Body of pancreas (tissue), 4 donors: ENCODE measurements at places on chromosomes 5 and 9.

GRCh38 chr5:83927140-83927733 lies 206.6 kb upstream of the HAPLN1 start:
- DNase-seq: peak; percentile 63

GRCh38 chr5:142959683-142960657 lies 189.8 kb downstream of the ARHGAP26 start:
- DNase-seq: no peak

- no peak for DNase-seq
These were observed 22.9 kb downstream of the TENT4A start for GRCh38 chr5:6736106-6736505.

DNA sequence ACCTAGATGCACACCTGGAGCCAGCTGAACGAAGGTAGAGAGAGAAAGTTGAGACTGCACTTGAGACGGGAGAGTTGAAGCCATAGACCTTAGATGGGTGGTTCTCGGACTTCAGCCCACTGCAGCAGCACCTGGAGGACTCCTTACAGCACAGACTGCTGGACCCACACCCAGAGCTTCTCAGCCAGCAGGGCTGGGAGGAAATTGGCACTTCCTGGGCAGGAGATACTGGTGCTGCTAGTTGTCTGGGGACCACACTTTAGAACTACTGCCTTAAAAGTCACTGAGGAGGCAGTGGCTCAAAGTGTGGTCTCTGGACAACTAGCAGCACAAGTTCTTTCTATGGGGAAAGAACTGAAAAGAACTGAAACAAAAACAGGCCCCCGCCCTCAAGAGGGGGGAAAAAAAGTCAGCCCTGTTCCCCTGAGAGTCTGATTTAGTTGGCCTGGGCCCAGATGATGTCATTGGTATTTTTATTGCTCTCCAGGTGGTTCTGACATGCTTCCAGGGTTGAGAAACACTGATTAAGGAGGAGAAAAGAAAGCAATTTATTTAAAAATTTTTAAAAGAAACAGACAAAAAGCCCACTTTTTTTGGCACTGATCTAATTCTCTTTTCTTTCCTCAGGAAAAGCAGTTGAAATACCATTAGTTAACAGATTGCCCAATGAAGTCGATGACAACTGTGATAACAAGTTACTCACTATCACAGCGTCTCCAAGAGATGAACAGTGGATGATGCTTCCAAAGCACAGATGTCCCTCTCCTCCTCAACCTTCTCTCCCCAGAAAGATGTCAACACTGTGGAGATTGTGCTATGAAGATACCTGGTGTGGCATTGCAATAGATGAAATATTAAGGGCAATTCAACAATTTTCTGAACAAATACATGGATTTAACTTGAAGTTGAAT lies 73.6 kb upstream of the ADAMTS16 start:
- peak; percentile 53 for DNase-seq

DNA sequence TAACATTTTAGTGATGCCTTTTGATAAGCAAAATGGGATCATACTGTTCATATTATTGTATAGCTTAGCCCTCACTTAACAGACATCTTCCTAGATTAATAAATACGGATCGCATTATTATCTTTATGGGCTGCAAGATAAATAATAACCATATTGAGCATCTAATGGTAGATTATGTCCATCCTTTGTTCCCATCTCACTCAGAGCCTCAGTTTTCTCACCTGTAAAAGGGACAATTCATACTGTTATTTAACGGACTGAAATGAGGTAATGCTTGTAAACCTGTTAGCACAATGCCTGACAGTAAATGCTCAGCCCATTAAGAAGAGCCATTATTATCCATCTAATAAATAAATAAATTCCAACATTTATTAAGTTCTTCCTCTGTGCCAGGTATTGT lies 3.0 kb upstream of the RPL26L1 start:
- DNase-seq: no peak

GRCh38 chr9:131481441-131482342 lies 21.0 kb upstream of the POMT1 start:
- DNase-seq: no peak

GRCh38 chr5:15948190-15948589 lies 231.4 kb downstream of the MARCHF11 start:
- no peak for DNase-seq

- DNase-seq: peak; percentile 2
These were observed 100.7 kb downstream of the PHF2 start for GRCh38 chr9:93677048-93677571.

- DNase-seq: no peak
These were observed 55.8 kb downstream of the PDCD1LG2 start for GRCh38 chr9:5566054-5566618.

- DNase-seq: no peak
These were observed 16.9 kb downstream of the PHF19 start for GRCh38 chr9:120860083-120860482.

DNA sequence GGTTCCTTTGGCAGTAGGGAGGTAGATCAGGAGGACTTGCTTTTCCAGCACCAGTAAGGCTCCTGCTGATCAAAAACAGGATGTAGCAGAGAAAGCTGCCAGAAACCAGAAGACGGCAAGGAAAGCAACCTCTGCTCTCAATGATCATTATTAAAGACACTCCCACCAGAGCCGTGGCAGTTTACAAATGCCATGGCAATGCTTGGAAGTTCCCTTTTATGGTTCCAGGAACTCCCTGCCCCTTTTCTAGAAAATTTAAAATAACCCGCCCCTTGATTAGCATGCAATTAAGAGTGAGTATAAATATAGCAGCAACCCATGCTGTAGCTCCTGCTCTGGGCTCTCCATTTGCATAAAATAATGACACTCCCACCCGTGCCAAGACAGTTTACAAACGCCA lies 16.1 kb downstream of the EQTN start:
- DNase-seq: no peak

GRCh38 chr9:15927161-15927560 lies 374.3 kb downstream of the CCDC171 start:
- no peak for DNase-seq

- no peak for DNase-seq
These were observed 39.5 kb downstream of the PRKACG start for GRCh38 chr9:68974431-68974830.

DNA sequence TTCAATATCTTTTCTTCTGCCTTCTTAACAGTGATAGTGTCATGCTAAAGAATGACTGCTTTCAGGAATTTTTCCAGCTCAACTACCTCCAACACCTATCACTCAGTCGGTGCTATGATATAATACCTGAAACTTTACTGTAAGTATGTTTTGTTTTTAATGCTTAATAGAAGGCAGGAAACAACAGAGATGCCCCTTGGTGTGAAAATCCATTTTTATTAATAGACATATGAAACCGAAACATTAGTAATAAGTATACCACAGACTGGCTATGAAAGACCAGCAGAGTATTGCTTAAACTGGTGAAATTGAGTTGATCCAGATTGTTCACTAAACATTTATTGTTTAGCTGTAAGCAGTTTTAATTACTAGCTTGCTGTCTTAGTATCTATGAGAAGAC lies 25.2 kb downstream of the SKP2 start:
- no peak for DNase-seq

DNA sequence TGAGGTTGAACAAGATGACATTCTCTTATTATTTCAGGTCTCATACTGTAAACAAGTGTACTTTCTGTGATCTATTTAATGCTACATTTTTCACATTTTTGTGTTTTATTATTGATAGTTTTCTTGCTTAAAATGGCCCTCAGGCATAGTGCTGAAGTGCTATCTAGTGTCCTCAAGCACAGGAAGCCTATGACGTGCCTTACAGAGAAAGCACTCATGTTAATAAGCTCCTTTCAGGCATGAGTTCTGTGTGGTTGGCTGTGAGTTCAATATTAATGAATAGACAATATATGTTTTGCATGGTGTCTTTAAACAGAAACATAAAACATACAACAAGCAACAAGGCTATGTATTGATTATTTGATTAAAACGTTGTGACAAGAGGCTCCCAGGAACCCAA lies 450.1 kb downstream of the PLK2 start:
- DNase-seq: no peak

- DNase-seq: peak; percentile 19
These were observed 271.6 kb downstream of the SYK start for GRCh38 chr9:91073049-91073810.

GRCh38 chr9:110847671-110848070 lies 179.1 kb downstream of the MUSK start:
- DNase-seq: no peak

- no peak for DNase-seq
These were observed 81.2 kb upstream of the DNAH5 start for GRCh38 chr5:14025569-14026286.

DNA sequence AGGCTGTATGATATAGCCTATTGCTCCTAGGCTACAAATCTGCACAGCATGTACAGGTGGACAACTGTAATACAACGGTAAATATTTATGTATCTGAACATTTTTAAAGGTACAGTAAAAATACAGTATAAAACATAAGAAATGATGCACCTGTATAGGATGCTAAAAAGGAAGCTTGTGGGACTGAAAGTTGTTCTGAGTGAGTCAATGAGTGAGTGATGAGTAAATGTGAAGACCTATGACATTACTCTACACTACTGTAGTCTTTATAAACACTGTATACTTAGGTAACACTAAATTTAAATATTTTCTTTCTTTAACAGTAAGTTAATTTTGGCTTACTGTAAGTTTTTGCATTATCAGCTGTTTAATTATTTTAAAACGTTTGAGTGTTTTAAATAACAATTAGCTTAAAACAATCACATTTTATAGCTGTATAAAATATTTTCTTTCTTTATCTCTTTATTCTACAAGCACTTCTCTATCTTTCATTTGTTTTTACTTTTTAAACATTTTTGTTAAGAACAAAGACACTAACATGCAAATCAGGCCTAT lies 28.1 kb downstream of the CDH18 start:
- DNase-seq: no peak

GRCh38 chr9:136514022-136514714 lies 31.3 kb upstream of the SEC16A start:
- no peak for DNase-seq

GRCh38 chr9:132943651-132944293 lies 644 bp downstream of the TSC1 start:
- DNase-seq: no peak

DNA sequence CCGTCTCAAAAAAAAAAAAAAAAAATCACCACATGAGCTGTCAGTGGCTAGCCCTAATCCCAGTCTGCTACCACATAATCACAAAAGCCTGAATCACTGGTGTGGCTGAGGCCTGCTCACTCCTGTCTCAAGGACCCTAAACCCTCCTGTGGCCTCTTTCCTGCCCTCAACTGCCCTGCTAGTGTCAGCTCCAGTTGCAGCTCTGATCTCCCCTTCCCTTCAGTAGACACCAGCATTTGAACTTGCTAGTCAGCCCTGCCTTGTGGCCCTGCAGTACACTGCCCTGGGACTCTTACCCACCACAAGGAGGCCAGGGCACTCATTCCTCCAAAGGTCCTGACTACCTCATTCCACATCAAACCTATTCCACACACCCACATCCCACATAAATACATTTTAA lies 9.5 kb upstream of the P4HA2 start:
- no peak for DNase-seq

DNA sequence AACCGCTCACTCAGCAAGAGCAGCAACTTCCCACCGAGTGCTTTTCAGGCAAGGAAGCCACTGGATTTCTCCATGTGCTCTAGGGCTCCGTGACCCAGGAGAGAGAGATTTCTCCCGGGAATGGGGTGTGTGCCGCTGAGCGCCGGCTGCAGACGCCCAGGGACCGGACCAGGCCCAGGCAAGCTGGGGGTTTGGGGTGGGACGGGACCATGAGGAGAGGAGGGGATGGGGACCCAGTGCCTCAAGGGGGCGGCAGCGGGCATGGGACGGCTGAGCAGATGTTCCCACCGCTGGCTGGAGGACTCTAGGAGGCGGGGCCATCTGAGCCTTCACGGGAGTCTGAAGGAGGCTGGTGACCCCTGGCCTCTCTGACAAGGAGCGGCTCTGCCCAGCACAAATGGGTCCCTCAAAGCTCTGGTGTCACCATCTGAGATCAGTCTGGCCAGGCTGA lies 8.5 kb downstream of the LCN9 start:
- DNase-seq: no peak

DNA sequence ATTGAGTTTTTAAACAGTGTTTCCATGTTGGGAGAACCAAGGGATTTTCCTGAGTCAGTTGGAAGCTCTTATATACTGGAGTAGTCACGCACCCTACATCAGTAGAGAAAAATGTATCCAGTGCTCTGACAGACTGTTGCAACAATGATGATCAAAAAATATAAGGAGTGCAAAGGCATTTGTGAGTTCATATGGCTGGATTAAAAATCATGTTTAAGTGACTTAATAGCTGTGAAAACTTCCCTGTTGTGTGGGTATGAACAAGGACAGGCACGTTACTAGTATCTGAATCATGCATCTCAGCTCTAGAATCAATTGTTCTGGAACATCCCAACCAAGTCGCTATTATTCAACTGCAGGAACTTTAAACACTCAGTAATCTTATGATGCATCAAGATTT lies 229.7 kb downstream of the ROR2 start:
- DNase-seq: no peak

DNA sequence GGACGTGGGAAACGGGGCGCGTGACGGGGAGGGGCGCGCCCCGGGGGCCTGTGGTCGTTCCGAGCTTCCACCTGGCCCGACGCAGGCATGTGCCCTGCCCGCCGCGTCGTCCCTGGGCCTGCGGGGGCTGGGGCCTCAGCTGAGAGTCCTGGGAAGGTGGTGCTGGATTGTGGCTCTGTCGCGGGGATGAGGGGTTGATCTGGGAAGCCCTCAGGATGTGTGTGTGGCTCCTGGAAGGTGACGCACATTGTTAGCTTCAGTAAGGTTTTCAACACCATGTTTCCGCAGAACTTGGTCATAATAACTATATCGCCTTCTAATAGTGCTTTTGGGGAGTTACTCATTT lies 589.1 kb downstream of the MTRR start:
- peak; percentile 15 for DNase-seq

GRCh38 chr9:35203528-35203927 lies 41.7 kb downstream of the UNC13B start:
- no peak for DNase-seq

GRCh38 chr9:126329476-126330275 lies 3.0 kb downstream of the MVB12B start:
- DNase-seq: no peak

GRCh38 chr9:106897751-106898150 lies 34.8 kb downstream of the ZNF462 start:
- no peak for DNase-seq

- no peak for DNase-seq
These were observed 95.3 kb downstream of the XRCC4 start for GRCh38 chr5:83172655-83173054.

DNA sequence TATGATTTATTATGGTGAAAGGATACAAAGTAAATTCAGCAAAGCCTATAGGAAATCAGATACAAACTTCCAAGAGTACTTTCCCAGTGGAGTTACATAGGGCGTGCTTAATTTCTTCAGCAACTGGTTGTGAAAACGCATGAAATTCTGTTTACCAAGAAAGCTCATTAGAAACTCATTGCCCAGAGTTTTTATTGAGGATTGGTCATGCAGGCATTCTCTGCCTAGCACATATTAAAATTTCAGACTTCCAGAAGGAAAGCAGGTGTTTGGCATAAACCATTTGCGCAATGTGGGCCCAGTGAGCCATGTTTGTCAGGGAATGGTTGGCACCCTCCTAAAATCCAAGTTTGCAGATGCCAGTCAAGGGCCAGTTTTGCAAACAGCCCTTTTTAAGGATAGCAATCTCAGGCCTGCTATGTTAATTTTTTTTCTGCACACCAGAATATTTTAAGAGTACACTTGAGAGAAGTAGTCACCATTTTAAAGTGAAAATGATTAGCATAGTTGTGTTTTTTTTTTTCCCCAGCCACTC lies 311.1 kb upstream of the CHD1 start:
- no peak for DNase-seq
